ENCODE measurements at places on chromosomes 12 and 14.

DNA sequence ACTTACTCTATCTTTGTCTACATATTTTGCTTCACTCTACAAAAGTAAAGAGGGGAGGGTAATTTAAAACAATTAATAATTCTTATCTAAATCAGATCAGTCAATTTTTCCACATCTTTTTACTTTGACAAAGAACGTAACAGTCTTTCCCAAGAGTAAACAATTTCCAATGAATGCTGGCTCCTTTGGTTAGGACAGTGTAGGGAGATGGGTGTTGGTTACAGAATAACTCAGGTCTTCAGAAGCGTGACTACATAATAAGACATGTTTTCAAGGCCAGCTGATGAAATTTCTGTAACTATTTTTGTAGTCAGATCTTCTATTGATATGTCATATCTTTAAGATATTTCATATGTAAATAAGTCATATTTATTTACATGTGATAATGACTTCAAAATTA lies 183.0 kb upstream of the CAND1 start:
- no peak for DNase-seq

- no peak for DNase-seq
These were observed 66.9 kb downstream of the ANKS1B start for GRCh38 chr12:99917711-99918402.

DNA sequence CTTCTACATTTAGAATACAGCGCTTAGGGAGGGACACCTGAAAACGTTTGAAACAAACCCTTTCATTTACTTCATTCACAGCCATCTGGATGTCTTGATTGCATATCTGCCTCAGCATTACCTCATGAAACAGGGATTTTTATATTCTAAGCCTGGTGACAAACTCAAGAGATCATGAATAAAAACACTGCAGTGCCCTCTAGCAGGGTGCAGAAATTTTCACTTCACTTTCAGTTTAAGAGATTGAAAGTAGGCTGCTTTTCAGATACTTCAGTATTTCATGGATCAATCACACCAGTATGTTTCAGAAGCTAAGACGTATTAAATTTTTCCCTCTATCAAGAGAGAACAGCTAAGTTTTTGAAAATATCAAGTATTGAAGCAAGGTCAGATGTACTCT lies 467.8 kb downstream of the MDGA2 start:
- DNase-seq = no peak

- DNase-seq = no peak
These were observed 15.8 kb downstream of the DIP2B start for GRCh38 chr12:50520416-50521207.

DNA sequence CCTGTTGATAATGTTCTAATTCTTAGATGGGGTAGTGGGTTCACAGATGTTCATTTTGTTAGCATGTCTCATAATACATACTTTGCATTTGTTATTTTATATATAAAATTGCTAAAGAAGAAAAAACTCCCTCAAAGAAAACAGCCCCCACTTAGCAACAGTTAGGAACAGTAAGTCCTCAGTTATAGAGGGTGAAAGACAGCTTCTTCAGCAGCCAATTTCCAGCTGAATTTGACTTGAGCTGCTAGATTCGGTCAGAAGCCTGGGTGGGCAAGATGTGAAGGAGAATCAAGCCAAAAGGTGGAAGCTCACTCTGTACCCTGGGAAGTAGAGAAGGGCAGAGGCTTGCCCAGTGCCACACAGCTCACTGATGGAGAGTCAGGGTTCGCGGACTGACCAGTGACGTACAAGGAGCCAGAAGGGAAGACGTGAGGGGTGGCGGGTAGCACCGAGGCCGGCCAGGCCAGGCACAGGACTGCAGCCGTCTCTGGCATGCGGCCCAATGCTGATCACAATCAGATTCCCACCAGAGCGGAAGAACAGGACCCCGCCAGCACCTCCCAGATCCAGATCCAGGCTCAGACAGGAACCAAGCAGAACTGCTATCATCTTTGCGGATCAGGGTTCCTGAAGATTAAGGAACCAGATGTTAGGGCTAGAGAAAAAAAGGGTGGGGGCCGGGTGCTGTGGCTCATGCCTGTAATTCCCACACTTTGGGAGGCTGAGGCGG lies 30.4 kb upstream of the VWF start:
- no peak for DNase-seq

DNA sequence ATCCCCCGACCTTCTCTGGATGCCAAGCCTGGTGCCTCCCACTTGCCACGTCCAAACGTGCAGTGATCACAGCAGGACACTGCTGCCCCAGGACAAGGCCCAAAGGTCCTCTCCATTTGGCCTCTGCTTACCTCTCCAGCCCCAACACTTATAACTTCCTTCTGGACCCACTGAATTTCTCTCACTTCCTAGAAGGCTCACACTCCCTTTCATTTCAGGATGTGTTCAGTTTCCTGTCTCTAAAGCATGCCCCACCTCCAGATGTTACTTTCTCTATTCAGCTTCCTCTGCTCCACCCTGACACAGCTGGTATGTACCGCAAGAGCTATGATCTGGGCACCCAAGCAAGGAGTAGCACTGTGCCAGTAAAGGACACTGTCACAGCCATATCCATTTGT lies 33.0 kb downstream of the CDKL1 start:
- DNase-seq = no peak

DNA sequence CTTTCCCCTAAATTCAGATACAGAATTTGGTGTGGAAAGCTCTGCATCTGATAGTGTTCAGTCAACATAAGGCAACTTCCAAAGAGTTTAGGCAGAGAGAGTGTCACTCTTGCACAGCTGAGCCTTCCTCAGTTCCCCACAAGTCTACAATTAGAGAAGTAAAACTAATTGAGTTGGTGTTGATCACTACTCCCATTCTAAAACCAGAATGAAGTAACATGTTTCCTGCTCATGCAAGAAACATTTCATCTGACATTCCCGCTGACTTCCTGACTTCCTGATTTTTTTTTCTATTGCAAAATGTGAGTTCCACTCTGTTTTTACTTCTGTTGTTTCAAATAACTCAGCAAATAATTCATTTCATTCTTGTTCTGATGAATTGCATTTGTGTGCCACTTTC lies 271.0 kb downstream of the ALG10B start:
- DNase-seq = no peak
